A549 treated with AZD2906 at 1 μM for 4 hours (cell line): ENCODE measurements at places on chromosomes 11 and 22. TPM values are rescaled to one million over a fixed set of nuclear protein-coding genes. Genes with fewer than 3 reads are reported as not detected.

LIF gene
- total RNA-seq = 21.0 to 32.4 TPM (median 28.2 TPM) in 5 replicates

ASRGL1 gene
- 10.4 to 15.5 TPM (median 13.7 TPM) in 5 replicates for total RNA-seq

TMEM25 gene
- 0.18 to 0.55 TPM (median 0.32 TPM) in 5 replicates for total RNA-seq

RAB36 gene
- total RNA-seq = 6.8 to 7.4 TPM (median 7.1 TPM) in 5 replicates

OLFML1 gene
- total RNA-seq = 0.07 TPM in 1 of 5 replicates, not detected in the others
